Activated naive CD4-positive, alpha-beta T cell treated with Interleukin-2 at 50 U/mL for 16 hours (primary cell): ENCODE measurements at places on chromosomes 1 and 21.
A peak's percentile ranks its signal among the peaks of the same experiment; 100 is the strongest.

DNA sequence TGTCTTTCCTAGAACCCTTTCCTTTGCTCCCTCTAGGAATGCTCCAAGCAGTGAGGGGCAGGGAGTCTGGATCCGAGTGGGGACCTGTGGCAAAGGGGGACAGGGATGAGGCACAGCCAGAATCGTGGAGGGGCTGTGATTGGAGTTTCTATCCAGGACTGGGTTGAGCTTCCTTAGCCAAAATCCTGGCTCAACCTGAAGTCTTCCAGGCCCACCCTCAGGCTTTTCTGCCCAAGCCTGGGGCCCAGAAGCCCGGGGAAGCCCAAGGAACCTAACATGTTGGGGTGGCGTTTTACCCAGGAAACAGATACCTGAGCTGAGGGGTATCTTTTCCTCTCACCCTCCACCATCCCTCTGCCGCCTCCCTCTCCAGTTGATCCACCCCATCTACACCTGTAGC lies 5.4 kb downstream of the MYOG start:
- no peak for DNase-seq

DNA sequence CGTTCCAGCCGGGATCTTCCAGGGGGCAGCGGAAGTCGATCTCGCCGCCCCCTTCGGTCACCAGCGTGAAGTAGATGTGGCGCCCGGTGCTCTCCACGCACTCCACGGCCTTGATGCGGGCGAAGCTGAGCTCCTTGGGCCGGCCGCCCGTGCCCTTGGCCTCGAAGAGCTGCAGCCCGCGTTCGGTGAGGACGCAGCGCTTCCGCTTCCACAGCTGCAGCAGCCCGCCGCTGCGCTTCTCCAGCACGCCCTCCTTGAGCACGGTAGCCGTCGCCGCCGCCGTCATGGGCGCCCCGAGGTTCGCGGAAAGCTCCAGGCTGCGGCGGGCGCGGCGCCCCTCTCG lies 516 bp downstream of the PHLDA3 start:
- DNase-seq, result no peak

- peak; percentile 45 for DNase-seq
Observed at GRCh38 chr1:223776075-223776814, 63.9 kb downstream of the CAPN2 start.

DNA sequence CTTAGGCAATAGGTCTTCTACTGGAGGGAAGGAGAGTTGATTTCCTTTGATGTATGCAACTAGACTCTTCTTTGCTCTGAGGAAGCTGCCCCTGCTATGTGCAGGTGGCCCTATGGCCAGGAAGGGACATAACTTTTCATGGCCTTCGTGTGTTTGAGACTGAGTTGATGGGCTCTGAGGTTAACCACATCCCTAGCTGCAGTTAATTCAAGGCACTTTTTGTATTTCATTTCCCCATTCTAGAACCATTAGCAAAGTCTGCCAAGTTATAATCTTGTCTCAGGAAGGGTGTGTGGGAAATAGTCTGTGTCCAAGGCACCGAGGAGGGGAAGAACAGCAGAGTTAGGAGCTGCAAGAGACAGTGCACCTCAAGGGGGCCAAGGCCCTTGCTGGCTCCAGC lies 2.5 kb downstream of the FCRL4 start:
- DNase-seq, result no peak

GRCh38 chr21:45387506-45387905 lies 17.5 kb upstream of the COL18A1 start:
- no peak for DNase-seq

GRCh38 chr1:201250326-201251011 lies 32.8 kb upstream of the PKP1 start:
- no peak for DNase-seq

- DNase-seq, result no peak
Observed at GRCh38 chr1:235313931-235314678, 13.9 kb downstream of the ARID4B start.

- DNase-seq, result peak; percentile 58
Observed at GRCh38 chr1:1677718-1678580, 14.6 kb downstream of the SLC35E2B start.

GRCh38 chr1:93080179-93080823 lies 1.2 kb downstream of the MTF2 start:
- no peak for DNase-seq

DNA sequence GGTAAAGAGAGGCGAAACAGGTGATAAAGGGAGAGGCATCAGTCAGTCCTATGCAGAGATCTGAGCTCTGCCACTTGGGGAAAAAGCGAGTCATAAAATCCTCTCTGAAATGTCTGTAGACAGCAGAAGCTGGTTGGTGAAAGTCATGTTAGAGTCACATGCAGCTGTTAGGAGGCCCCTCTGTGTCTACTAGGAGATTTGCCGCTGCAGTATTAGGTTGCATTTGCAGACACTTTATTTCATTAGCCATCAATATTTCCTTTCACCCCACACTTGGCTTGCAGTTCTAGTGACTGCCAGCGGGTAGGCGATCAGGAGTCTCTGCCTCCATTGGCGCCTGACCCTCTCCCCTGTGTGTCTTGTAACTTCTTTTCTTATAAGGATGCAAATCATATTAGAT lies 16.2 kb downstream of the ATP1A4 start:
- no peak for DNase-seq

DNA sequence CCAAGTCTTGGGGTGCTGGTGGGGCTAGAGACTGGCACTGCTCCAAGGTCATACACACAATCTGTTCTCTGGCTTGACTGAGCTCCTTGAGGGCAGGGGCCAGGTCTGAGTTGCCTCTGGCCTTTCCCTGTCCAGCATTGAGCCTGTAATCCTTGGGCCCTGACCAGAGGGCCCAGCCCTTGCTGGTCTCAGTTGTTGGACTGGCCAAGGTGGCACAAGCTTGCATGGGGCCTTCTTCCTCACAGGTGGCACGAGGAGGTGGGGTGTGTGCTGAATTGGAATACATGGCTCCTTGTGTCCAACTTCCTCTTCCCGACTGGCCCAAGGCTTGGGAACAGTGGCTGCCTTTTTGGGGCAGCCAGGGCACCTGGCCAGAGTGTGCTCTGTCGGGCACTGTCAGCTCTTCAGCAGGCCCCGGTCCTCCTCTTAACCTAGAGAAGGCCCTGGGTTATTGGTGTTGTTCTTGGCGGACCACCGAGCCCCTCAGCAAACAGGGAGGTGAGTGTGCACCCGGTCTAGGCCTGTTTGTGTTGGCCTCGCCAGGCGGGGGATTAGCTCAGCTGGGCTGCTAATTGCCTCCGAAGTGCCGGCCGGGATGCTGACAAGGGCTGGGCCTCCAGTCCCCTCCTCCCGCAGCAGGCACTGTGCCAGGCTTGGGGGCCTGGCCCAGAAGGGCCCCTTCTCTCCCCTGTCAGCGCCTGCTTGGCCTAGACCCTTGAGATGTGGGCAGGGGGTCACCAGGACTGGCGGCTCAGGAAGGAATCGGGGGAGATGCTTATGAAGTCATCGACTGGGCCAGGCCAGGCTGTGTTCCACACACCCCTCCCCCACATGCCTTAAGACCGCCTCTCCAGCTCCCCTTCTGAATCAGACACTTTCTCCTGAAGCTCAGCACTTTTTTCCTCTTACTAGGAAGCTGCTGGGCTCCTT lies 28.5 kb downstream of the WNT4 start:
- no peak for DNase-seq

DNA sequence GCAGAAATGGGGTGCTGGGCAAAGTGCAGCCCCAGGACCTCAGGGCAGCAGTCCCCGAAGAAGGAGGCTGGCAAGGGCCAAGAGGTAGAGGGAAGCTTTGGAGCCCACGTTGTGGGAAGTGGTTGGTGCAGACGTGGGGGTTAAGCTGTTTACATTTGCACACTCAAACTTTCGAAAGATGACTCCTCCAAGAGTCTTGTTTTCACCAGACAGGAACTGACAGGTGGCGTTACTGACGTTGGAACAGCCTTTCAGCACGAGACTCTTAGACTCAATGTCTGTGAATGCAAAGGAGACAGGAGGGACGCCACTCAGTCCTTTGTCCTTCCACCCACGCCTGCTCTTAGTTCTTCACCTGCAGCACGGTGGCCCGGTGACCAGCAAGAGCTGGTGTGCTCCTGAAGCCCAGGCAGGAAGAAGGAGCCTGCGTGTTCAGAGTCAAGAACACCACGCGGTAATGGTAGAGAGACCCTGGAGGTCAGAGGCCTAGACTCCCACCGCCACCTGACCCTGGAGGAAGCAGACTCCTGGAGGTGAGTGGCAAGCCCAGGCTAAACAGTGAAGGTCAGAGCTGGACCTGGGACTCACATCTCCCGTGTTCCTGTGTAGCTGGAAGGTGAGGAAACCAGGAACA lies 15.9 kb downstream of the LYPD8 start:
- no peak for DNase-seq

DNA sequence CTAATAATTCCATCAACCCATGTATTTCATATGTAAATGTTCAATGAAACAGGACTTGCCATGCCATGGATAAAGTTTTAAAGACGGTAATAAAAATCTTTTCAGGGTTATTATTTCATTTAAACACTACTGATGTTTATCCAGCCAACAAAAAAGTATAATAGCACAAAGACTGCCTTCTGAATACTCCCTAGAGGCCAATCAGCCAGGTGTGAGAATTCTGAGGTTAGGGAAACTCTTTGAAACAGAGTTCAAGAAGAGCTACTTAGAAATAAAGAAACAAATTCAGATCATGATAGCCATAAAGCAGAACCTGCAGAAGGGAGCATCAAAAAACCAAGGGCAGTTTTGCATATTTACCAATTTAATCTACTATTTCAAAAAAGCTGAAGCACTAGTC lies 48.7 kb downstream of the AKT3 start:
- no peak for DNase-seq

GRCh38 chr1:203625628-203626019 lies 1.0 kb upstream of the ATP2B4 start:
- DNase-seq, result peak; percentile 67

GRCh38 chr1:151612501-151613281 lies 841 bp downstream of the SNX27 start:
- peak; percentile 21 for DNase-seq

DNA sequence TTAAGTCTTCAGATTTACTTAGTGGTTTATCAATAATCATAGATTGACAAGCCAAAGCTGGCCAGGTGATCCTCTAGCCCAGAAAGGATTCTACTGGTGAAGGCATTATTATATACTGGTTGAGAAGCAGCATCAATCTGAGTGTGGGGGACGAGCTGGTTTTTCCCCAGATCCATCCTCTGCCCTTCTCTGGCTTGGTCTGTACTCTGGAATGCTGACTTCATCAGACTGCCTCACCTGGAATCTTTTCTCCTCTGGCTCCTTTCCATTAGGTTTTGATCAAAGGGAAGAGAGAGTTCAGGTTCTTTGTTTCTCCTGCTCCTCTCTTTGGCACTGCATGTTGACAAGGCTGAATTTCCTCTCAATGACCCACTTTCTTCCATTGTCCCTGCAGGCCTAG lies 93.9 kb downstream of the KCTD3 start:
- no peak for DNase-seq

DNA sequence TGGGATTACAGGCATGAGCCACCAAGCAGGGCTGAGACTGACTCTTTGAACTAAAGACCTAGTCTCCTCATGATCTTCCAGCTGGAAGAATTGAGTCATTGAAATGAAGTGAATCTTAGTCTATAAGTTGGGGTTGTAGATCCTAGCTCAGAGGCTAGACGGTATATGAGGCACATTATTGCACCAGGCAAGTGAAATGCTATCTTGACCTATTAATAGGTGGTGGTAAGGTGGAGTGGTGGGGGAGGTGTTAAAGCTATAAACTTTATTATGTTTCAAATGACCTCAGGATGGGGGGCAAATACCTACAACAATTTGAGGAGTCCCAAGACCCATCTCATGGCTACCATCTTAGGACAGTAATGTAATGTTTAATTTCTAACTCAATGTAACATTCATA lies 36.8 kb upstream of the SLC16A1 start:
- no peak for DNase-seq

DNA sequence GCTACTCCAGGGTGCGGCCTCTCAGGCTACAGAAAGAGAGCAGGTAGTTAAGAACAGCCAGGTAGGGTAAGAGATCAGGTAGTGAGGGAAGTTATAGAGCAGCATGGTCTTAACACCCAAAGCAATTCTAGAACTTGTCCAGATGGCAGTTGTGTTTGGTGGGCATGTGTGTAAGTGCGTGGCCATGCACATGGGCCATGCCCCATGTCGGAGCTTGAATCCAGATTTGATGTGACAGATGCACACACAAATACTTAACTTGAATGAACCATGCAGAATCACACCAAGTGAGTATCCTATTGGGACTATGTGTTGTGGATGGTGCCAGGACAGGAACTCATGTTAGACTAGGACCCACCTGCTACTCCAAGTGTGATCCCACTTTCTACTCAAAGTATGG lies 145.7 kb upstream of the HMGB4 start:
- no peak for DNase-seq

DNA sequence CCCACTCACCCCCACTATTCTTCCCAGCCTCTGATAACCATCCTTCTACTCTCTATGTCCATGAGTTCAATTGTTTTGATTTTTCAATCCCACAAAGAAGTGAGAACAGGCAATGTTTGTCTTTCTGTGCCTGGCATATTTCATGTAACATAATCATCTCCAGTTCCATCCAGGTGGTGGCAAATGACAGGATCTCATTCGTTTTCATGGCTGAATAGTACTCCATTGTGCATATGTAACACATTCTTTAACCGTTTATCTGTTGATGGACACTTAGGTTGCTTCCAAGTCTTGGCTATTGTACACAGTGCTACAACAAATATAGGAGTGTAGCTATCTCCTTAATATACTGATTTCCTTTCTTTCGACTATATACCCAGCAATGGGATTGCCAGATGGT lies 169.3 kb upstream of the NFIA start:
- no peak for DNase-seq

GRCh38 chr1:167268347-167268787 lies 47.7 kb downstream of the POU2F1 start:
- no peak for DNase-seq

DNA sequence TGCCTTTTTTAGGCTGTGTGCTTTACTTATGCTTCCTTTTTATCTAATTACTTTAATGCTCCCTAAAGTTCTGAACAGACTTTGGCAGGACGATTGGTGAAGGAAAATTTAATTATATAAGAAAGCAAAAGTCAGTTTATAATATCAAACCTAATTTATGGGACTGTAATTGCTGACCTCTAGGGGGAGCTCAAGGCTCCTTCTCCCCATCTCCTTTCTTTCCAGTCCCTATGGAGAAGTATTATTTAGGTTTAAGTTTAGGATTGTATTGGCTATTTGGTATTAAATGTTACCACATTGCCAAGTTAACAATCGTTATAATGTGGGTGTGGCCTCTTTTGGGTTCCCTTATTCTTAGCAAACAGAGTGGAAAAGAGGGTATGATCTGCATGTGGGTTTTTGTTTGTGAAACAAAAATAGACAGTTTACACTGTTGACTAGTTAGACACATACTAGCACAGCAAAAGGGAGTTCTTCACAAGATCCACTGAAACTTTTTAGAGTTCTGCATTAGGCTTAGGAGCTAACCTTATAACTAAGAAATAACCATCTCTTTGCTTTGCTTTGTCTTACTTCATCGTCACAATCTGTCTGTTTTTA lies 48.2 kb upstream of the TNFSF4 start:
- DNase-seq, result no peak

- no peak for DNase-seq
Observed at GRCh38 chr1:116273042-116273783, 99.8 kb upstream of the ATP1A1 start.

DNA sequence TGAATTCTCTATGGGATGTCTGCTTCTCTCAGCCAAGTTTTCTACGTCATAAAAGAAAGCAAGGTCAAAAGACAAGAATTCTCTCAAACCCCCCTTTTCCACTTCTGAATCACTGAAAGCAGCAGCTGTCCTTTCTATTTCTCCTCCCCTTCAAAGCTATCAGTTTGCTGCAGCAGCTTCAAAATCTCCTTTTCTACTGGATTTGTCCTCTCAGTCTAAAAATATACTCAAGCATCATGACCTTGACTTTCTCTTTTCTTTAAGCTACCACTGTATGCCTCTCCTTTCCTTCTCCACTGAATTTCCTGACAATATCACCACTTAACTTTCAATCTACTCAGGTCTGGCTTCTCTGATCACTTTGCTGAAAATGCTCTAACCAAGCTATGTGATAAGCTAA lies 1.9 kb downstream of the WDR64 start:
- no peak for DNase-seq
